ENCODE measurements at places on chromosomes 5 and 9. TPM values are rescaled to one million over a fixed set of nuclear protein-coding genes. Genes with fewer than 3 reads are reported as not detected.
A peak's percentile ranks its signal among the peaks of the same experiment; 100 is the strongest.

EIF4E1B gene
- not detected for total RNA-seq

INSYN2B gene
- total RNA-seq: not detected

MEIKIN gene
- not detected for total RNA-seq

C1QTNF3 gene
- 2.9 TPM for total RNA-seq

SURF6 gene
- 15.1 TPM for total RNA-seq

PCDHGC3 gene
- total RNA-seq: not detected

DNA sequence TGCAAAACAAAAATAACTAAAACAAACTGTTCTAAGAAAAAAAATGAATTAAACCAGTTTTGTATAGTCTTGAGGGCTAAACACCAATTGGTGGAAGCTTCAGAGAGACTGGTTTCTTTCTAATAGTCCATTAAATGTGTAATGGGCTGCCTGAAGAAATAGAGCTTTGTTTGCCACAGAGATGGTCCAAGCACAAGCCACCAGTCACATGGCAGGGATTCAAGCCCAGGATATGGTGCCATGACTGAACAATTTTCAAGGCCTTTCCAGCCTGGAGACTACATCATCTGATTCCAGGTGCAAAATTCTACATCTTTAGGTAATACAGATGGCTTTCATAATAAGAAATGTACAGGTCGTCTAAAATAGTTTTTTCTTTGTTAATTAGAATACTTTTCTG lies 355.3 kb downstream of the NR2F1-AS1 start:
- DNase-seq: no peak

DNA sequence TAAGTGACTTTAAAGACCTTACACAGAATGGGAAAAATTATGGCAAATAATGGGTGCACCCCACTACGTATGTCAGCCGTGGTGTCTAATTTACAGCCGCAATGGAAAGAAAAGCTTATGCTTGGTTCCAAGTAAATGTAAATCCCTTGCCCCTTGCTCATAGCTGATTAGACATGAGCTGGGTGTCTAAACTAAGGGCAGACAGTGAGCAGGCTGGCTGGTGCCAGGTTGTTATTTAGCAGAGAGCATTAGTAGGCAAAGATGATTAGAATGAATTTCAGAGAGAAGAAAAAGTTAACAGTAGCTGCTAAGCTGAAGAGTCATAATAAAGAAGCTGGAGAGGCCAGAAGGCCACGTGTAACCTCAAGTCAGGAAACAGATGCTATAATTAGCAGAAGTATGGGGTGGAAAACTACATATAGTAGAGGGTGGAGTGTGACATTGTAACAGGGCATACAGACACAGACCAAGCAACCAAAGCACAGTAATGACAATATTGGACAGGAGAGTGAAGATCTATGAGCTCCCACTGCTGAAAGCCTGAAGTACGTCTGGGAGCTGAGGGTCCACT lies 257.7 kb downstream of the MCTP1 start:
- no peak for DNase-seq

DNA sequence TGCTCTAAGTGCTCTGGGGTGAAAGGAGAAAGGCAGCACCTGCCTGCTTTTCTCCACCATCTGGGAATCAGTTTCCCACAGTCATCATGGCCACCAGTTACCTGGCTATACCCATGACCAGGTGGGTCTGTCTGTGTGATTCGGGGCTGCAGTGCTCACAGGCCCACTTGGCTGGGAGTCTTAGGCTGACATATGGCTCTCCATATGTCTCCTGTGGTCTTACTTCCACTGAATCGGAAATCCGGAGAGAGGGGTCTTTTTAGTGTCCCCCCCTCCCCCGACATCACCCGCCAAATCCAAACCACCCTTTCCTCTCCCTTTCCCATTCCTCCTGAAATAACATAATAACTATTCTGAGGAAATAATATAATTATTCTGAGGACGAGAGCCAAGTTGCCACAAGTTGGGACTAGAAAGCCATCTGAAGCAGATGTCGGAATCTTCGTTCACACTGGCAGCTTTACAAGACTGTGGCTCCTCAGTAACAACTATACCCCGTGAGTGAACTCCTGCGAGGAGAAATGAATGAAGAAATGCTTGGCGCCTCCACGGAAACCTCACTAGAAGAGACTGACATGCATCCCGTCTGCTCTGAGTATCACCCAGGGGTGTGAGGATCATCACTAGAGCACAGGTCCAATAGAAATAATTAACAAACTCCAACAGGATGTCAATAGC lies 143.4 kb downstream of the MYO10 start:
- no peak for DNase-seq

DNA sequence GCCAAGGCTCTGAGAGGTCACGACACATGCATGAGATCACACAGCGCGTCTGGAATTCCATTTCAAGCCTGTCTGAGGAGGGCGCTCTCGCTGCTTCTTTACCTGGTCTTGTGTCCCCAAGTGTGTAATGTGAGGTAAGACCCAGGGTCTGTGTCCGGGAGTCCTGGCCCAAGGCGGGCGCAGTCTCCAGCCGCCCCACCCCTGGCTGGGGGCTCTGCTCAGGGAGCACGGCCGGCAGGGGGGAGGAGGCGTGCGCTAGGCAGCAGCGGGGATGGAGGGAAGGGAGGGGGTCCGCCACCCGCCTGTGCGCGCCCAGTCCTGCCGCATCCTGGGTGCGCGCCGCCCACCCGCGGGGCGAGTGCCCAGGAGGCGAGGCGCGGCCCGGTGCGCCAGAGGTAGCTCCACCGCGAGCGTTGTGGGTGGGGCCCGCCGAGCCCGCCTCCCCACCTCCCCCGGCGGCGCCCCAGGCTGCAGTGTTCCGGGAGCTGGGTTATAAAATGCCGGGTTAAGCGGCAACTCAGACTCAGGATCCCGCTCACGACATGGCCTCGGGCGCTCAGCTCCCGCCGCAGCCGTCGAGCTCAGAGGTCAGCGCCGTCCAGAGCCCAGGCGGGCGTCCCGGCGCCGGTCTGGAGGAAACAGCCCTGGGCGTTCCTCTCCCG lies at the start of gene CCNI2:
Gene CCNI2 (plus strand): TSS at position 473 of the 662 bp plus-strand sequence. CDS start 70 bp downstream, at position 543.
- DNase-seq: peak; percentile 68

GRCh38 chr5:177317959-177318377 lies 6.3 kb upstream of the MXD3 start:
- peak; percentile 58 for DNase-seq

DNA sequence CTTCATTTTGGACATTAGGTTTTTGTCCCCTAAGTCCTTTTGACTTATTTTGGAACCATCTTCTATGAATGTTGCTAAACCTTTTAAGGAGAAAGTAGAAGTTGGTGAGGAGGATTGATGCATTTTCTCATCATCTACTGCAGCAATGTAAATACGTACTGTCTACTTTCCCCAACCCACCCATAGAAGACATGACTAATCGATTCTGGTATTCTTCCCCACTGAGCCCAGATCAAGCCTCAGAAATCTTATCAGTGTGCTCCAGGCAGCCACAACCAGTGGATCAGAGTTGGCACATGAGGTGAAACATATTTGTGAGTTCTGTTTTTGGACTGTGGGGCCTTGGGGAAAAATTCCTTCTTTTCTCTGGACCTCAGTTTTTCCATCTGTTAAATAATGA lies 57.7 kb downstream of the FGF18 start:
- no peak for DNase-seq

GRCh38 chr9:38671372-38671731 lies 48.6 kb downstream of the FAM240B start:
- no peak for DNase-seq

DNA sequence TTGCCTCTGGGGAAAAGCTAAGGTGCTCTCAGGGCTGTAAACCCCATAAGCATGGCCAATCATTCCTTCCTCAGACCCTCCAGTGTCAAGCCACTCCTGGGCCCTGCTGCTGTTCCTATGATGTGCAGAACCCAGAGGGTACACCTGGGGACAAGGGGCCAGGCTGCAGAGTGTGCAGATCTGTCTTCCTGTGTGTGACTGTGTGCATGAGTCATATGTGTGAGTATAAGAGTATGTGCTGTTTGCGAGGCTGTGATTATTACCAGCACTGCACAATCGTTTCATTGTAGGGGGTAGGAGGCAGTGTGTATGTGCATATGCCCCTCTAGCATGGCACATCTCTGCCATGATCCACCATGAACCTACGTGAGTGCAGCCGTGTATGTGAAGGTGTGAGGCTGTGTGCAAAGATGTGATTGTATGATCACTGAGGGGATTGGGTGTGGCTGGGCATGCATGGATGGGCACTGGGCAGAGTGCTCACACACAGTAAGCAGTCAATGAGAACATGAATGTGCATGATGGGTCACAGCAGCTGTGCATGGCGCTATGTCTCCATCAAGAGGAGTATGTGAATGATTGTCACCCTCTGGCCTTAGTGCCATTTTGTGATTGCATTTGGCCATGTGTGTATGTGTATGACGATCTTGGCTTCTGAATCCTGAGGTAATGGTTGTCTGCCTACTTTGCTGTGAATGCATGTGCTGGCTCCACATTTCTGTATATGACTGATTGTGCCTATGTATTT lies 2.4 kb upstream of the OR1K1 start:
- no peak for DNase-seq

DNA sequence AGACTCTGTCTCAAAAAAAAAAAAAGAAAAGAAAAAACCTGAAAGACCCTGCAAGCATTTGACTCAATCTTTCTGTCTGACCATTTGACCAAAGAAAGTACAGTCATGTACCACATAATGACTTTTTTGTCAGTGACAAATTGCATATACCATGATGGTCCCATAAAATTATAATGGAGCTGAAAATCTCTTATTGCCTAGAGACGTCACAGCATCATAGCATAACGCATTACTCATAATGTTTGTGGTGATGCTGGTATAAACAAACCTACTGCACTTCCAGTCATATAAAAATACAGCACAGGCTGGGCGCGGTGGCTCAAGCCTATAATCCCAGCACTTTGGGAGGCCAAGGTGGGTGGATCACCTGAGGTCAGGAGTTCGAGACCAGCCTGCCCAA lies 10.5 kb downstream of the ECM2 start:
- no peak for DNase-seq

DNA sequence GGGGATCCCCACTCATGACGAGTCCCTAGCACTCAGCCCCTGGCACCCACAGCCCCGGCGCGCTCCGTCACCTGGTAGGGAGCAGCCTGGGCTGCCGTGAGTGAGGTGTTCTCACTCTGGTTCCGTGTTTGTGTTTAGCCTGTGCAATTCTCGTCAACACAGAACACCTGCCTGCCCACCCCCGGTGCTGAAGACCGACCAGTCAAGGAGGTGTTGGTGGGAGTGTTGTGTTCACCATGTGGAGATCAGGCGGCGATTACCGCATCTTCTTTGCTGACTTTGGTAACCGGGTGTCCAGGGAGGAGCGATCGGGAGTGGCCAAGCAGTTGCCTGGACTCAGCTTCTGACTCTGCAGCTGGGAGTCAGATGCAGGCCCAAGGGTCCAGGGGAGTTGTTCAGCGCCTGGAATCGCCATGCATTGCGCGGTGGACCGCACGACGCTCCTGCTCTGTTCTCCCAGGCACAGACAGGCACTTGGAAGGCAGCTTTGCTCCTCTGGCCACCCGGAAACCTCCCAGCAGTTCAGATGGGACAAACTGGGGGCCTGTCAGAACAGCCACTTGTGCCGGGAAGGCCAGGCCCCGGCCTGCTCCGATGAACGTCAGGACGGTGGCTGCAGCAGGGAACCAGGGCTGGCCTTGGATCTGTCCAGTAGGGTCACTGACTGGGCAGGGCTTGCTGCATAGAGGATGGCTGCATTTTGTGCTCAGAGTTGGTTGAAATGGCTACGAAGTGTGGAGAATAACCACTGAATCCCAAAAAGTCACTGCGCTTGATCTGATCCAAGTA lies 28.2 kb downstream of the EXOC3 start:
- no peak for DNase-seq

DNA sequence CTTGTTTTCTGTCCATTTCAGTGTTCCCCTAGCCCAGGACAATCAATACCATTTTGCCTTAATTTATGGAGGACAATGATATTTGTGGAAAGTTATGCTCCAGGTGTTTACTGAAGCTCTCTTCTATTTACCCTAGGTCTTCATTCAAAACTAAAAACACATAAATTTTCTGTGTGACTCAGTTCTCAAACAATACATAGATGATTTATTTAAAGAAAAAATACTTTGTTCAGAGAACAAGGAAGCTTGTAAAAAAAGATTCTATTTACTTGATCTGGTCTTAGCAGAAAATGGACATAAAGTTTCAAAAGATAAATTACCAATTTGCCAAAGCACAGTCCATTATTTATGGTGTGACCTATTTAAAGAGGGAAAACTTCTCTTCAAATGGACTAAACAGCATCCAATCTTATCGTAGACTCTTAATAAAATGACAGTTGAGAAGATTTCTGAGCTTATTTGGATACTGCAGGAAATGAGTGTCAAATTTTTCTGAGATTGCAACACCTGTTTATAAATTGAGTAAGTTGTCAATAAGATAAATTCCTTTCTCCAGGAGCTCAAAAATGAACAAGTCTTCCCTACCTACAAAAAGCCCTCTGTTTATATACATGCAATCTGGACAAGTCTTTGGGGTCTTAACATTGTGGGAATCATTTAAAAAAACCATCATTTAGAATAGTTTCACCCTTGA lies 627.2 kb downstream of the PSAT1 start:
- no peak for DNase-seq

DNA sequence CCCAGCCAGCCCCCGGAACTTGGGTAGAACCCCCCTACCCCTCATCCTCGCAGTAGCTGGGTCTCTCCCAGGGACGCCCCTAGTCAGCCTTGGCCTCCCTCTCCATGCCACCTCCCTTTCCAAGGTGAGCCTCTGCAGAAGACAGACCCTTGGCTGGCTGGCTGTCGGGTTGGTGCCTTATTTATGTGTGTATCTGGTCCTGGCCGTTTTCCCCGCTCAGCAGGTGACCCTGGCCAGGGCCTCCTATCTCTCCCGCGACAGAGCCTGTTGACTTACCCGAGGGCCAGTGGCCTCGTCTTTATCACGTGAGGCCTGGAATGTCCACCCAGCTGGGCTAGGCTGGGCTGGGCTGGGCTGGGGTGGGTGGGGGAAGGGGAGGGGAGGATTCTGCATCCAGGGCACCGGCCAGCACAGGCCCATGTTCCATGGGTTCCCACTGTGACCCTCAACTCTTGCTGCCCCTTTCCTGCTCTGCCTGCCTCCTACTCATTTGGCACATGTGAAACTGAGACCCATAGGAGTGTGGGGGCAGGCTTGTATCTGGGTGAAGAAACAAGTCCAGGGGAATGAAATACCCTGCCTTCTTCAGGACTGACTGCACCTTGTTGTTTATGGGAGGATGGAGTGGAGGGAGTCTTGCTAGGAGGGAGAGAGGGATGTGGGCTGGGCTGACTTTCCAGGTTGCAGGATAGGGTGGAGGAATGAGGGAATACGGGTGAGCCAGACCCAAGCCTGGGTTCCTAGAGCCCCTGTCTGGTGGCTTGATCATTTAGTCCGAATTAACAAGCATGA lies 3.1 kb downstream of the CXXC5 start:
- no peak for DNase-seq

- no peak for DNase-seq
Measured at GRCh38 chr5:35487233-35488025, 130.2 kb upstream of the SPEF2 start.

Measured in CD4-positive, alpha-beta T cell (primary cell).